Anterior cingulate cortex (tissue), 58 donors: ENCODE measurements at places on chromosomes 7 and 10.

GRCh38 chr7:81402227-81402626, 367.6 kb downstream of the HGF start:
- DNase-seq: no peak

DNA sequence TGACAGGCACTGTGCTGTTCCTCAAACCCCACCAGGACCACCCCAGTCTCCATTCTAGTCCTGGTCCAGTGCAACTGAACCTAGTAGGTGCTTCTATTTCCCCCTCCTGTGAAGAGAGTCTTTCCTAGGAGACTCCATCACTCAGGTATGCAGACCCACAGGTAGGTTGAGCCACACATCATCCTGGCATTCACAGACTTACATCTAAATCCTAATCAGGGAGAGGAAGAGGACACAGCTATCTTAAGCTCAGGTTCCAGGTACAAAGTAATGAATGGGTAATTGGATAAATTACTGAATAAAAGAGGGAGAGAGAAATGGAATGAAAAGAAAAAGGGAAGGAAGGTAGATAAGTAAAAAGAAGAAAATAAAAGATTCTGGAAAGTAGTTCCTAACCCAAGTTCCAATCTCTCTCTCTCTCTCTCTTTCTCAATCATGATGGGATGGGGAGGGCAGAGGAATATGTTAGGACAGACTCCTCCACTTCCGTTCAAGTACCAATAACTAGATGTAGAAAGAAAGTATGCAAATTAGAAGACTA, 139.8 kb upstream of the NAMPT start:
- DNase-seq: no peak

- no peak for DNase-seq
Observed at GRCh38 chr10:71766717-71767419, 6.5 kb downstream of the VSIR start.

GRCh38 chr10:86194684-86195083, 171.9 kb downstream of the GRID1 start:
- no peak for DNase-seq

DNA sequence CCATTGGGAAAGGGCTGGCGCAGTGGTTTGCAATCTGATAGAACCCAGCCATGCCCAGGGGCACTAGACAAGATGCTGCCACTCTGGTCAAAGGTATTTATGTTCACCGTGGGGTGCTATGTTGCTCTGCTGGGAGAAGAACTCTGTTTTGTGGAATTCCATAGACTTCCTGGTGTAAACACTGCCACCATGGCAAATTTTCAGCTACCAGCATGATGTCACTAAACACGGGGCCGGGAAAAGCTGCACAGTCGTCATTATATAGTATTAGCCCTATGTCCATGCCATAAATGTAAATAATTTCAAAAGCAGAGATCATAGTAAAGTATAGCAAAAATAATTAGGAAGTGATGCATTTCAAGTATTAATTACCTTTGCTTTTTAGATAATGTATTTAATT, 500.6 kb downstream of the PARD3 start:
- no peak for DNase-seq

DNA sequence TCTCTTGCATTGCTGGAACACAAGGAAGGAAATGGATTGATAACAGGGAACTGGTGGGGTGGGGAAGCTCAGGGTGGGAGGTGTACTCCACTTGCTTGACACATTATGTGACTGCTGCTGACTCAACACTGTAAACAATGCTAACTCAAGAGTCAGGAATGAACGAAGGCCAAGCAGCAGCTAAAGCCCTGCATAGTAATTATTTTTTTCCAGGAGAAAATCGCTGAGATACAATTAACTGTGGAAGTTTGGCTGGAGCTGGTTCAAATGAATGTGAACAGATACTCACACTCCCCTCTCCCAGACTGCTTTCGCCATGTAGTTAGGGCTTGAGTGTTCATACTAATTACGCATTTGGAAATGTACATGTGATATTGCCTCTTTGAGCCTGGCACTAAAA, 170.9 kb upstream of the AOAH start:
- DNase-seq: no peak

- no peak for DNase-seq
Observed at GRCh38 chr10:124527874-124528395, 66.3 kb downstream of the LHPP start.

GRCh38 chr10:77355844-77356243, 281.8 kb downstream of the KCNMA1 start:
- no peak for DNase-seq

- no peak for DNase-seq
Observed at GRCh38 chr7:79434867-79435266, 18.6 kb downstream of the MAGI2 start.

- no peak for DNase-seq
Observed at GRCh38 chr7:121505540-121506182, 109.6 kb upstream of the FAM3C start.

GRCh38 chr10:103839872-103840739, 15.3 kb downstream of the SH3PXD2A start:
- DNase-seq: no peak

DNA sequence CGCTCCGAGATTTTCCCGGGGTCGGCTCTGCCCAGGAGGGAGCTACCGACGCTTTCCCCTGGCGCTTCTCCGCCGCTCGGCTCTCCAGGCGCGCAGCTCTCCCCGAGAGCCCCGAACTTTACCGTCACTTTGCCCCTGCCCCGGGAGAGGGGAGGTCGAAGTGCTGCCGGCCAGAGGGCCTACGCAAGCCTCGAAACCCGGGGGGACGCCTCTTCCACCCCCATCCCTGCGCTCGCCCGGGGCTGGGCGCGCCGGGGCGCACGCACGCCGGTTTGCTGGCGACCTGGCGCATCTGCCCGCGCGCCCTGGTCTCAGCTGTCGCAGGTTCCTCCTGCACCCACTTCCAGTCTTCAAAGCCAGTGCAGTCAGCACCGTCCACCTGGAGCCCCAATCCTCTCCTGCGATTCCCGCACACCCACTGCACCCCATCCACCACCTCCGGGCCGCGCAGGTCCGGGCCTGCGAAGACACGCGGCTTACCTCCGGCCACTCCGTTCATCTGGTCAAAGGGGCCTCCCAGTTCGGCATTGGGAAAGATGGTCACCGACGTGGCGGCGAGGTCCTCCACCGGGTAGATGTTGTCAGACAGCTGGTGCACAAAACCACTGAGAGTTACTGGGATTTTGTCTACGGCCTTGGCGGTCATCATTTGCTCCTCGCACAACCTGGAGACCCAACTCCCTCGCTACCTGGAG, 638 bp downstream of the EGR2 start:
- no peak for DNase-seq

- DNase-seq: no peak
Observed at GRCh38 chr7:152527610-152528032, 91.8 kb upstream of the KMT2C start.

DNA sequence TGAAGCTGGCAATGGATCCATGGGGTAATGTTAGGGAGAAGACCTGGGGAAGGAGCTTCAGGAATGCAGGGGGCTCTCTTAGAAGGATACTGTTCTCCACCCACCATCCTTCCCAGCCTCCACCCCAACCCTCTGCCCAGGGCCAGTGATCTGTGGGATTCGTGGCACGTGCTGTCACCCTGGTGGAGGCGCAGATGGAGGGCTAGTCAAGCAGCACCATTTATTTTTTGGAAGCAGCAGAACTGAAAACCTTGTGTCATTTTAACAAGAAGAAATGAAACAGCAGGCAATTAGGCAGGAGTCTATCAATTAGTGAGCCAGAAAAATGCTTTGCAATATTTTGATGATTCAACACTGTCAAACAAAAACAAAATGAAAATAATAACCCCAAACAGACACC, 155.9 kb downstream of the SH2D4B start:
- no peak for DNase-seq
